Stimulated activated CD8-positive, alpha-beta memory T cell treated with anti-CD3 and anti-CD28 coated beads, Interleukin-4, amount 100 ng/mL, for 48 hours (primary cell): ENCODE measurements at places on chromosomes 1 and 21.

DNA sequence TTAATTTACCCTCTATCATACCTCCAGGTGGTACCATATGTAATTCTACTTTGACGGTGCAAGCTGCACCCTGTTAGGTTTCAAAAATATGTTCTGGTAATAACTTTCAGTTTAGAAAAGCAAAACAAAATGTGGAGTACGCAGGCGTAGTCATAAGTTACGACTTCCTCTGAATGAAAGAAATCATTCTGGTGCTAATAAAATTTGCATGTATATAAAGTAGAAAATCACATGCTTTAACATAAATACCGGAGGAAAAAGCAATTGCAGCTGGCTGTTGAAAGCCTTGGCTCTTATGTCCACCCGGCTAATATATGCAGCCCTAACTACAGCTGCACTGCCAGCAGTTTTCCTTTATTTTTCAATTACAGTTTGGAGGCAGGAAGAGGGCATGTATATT lies 65.2 kb upstream of the TMPRSS15 start:
- DNase-seq = no peak

- DNase-seq = peak; percentile 52
These were observed 21.4 kb downstream of the STUM start for GRCh38 chr1:226569879-226570547.

DNA sequence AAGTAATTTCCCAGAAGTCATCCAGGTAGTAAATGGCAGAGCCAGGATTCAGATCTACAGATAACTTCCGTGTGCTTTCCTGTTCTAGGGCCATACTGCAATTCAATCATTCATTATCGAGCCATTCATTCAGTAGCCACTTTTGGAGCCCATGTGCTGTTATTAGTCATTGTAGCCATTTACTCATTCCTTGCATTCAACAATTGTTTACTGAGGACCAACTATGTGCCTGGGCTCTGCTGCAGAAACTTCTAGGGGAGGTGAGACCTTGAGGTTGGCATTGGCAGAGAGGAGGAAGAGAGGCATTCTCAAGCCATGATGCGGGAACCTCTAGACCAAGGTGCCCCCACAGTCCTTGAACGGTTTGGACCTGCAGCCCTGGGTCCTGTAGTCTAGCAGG lies 27.9 kb downstream of the EPHB2 start:
- no peak for DNase-seq

DNA sequence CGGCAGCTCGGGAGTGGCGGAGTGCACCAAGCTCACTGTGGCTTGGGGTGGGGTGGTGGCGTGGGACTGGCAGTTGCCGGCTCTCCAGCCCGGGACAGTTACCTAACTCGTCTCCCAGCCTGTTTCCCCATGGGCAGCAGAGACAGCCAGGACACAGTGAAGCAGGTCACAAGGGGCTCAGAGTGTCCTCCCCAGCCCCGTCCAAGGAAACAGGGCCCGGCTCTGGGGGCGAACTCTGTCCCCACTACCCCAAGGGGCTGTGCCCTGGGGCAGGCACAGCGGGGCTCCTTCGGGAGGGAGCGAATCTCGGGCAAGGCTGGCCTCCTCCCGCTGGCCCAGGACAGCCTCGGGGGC lies 759 bp downstream of the GPR157 start:
- no peak for DNase-seq

DNA sequence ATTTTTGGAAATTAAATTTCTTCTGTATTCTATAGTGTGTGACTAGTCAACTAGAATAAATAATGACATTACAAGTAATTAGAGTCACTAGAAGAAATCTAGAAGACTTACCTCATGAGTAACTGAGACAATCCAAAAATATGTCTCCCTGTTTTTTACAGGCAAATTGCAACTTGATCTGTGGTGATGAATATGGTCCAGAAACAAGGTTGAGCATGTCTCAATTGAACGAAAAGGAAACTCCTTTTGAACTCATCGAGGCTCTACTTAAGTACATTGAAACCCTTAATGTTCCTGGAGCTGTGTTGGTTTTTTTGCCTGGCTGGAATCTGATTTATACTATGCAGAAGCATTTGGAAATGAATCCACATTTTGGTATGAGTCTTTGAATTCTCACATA lies 36.7 kb downstream of the DHX9 start:
- no peak for DNase-seq

DNA sequence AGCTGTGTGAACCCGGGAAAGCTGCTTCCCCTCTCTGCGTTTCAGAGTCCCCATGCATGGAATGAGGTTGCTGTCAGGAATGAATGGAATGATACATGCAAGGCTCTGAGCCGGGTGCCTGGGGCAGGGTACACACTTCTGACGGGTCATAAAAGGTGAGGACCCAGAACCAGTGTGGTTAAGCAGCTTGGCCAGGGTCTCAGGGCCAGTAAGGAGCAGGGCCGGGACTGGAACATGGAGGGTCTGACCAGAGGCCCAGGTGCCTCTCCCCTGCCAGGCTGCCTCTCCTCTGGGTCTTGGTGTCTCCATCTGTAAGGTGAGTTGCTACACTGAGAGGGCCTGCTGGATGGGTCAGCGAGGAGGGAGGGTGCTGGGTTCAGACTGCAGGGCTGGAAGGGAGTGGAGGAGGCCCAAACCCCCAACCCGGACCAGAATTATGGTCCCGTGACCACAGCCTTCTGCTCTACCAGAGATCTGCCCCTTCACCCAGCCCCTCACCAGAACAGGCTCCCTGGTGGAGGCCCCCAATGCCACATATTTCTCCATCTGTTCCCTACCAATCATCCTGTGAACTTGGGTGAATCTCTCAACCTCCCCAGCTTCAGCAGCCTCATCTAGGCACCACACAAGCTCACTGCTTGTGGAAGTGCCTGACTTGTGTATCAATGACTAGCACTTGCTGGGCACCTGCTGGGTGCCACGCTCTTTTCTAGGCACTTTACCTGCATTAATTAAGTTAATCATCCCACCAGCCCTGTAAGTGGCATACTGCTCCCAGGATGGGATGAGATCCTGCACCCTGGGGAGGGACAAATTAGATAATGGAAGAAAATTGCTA lies 16.2 kb upstream of the LRP8 start:
- peak; percentile 14 for DNase-seq

DNA sequence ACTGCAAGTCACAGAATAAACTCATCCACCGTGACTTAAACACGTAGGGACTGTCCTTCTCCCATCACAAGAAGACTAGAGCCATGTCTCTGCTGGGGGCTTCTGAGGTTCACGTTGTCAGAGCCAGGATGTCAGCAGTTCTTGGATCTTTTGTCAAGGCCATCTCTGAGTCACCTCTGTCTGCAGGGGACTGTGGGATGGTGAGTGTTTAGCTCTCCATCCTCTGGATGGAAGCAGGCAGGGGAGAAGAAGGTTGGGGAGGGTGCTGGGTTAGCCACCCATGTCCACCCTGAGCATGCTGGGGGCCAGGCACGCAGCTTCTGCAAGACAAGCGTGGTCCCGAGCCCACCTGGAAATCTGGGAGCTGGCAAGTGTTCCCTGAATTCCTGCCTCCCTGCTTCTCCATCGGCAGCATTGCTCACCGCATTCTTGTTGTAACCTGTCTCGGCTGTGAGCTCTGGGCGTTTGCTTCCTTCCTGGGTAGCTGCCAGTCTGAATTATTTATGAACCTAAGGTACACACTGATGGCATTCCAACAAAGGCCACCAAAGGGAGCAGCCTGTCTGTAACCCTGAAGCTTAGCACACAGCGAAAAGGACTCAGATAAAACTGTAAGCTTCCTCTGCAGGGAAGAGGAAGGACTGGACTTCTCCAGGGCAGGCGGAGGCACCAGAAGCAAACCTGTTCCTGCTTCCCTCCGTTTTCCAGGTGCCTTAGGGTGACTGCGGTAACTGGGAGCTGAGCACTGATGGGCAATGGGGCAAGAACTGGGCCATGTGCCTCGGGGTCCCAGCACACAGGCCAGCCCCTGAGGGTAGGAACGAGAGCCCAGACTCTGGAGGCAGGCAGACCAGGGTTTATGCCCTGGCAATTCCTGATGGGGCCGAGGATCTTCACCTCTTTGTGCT lies 88.6 kb downstream of the RIPK4 start:
- no peak for DNase-seq

DNA sequence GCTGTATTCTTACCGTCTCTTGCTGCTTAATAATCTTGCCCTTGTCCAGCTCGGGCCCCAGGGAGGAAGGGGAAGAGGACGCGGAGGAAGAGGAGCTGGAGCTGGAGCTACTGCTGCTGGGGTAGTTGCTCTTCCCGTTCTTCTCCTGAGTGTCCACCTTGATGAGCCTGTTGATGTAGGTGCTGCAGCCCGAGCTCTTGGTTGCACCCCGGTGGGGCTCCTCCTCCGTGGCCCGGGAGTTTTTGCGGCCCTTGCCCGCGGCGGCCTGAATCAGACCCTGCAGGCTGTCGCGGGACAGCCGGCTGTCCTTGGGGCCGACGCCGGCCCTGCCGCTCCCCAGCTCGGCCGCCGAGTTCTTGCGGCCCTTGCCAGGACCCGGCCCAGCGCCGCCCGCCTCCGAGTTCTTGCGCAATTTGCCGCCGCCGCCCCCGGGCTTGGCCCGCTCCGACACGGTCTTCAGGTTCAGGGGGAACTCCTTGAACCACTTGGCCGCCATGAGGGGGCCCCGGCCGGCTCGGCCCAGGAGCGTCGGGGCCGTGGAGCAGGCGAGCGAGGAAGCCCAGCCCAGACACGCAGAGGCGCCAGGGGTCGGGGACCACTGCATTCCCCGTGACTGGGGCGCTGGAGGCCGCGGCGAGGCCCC lies 475 bp upstream of the TDRD10 start:
- no peak for DNase-seq

DNA sequence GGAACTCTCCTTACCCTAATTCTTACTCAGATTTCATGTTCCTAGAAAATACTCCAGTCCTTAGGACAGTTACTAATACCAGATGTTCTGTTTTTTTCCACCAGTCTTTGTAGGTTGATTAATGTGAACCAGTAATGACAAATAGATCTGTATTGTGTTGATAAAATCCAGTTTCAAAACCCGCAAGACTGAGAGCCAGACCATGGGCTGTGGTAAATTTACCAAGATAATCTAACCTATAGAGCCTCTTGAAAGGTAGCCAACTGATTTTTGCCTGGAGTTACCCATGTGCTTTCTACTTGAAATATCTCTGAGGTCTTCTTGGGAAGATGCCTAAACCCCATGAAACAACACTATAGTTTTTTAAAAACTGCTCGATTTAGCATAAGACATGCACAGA lies 46.5 kb upstream of the CDC7 start:
- DNase-seq = no peak

- no peak for DNase-seq
These were observed 27.6 kb downstream of the ABCA4 start for GRCh38 chr1:94093396-94093795.

DNA sequence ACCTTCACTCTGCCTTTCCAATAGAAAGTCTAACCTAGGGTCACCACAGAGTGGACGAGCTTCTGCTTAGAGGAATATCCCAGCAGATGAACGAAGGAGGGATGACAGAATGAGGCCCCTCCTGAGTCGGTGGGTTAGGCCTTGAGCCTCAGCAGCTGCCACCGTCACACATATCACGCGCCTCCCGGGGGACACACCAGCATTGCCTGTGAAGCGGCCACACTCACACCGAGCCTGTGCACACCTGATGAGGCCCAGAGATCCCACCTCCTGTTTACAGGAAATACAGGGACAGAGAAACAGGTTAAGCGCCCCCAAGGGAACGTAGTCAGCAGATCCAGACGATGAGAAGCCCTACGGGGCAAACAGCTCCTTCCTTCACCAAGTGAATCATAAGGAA lies 25.1 kb upstream of the LRRC47 start:
- DNase-seq = no peak

- no peak for DNase-seq
These were observed 84.5 kb downstream of the BEND5 start for GRCh38 chr1:48692235-48692634.

DNA sequence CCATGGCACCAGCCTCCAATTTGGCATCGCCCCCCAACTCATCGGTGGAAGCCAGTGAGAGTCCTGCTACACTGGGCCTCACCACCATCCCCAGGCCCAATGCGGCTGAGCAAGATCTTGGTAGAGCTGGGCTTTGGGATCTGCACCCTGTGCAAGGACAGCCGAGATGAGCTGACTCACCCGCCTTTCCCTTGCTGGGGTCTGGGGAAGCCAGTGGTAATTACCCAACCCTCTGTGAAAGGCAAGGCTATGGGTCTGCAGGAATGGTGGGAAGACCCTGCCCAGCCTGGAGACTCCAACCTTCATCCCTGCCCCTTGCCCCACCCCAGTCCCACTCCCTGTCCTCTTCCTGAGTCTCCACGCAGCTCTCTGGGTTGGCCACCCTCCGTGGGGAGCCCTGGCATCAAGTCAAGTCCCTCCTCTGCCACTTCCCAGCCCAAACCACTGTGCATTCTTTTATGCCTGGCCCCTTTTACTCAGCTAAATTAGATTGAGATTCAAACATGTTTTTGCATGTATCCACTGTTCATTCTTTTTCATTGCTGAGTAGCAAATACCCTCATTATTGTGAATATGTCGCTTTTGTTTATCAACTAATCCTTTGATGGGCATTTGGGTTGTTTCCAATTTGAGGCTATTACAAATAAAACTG lies 8.8 kb downstream of the SMCP start:
- no peak for DNase-seq

GRCh38 chr21:24223624-24224023 lies 1383.7 kb downstream of the MRPL39 start:
- no peak for DNase-seq

DNA sequence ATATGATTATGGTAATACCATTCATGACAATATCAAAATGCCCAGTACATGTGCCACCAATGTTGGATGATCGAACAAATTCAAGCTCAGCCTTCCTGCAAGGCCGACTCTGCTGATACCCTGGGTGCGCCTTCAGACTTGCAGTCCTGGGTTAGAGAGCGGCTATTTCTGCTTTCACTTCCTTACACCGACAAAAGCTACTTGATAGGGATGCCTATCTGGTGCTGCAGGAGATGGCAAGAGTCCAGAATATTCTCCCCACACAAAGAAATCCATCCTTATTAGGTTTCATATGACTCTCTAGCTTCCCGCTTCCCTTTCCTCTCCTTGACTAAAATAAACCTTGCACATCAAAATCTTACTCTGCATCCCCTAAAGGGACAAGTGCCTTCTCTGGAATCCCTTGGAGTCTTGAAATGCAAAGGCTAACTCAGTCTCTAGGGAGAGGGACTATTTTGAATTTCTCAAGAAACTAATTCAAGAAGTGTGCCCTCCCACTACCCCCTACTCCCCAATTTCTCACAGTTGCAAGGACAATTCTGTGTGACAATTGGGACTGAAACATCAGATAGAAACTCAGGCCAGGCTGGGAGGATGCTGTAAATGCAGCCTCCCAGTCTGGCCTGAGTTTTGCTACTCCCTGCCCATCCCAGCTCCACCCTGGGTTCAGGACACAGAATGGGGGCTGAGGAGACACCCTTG lies 103.1 kb upstream of the USP24 start:
- no peak for DNase-seq

DNA sequence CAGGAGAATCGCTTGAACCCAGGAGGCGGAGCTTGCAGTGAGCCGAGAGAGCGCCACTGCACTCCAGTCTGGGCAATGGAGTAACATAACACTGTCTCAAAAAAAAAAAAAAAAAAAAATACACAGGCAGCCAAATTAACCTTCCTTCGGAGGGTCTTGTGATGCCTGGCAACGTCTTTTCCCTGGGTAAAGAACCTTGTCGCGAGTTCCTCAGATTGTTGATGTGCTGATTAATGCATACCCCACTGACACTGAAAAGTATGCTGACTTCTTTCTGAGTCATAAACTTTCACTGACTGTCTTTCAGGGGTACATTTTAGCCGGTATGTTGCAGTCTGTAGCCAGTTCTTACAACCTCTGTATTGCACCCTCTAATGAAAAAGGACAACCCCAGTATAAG lies 95.1 kb upstream of the SOD1 start:
- DNase-seq = no peak
